ENCODE measurements at places on chromosomes 3 and 15.
A peak's percentile ranks its signal among the peaks of the same experiment; 100 is the strongest.

DNA sequence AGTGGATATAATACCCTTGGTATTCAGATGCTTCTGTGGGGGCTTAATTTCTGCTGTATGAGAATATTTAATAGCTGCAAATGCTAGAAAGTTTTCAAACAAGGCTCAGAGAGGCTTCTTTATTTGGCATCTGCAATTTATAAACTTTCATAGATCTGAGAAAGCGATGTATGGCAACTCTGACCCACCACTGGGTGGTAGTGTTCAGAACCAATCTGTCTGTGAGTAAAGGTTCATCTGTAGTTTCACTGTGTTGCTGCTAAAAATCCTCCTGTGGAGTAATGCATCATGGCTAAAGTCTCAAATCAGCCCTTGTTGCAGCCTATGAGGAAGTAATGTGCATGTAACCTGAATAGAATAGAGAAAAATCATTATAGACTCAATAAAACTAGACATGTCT, 47.4 kb downstream of the CLSTN2 start:
- no peak for DNase-seq

GRCh38 chr3:157667493-157667892, 164.3 kb upstream of the VEPH1 start:
- no peak for DNase-seq

DNA sequence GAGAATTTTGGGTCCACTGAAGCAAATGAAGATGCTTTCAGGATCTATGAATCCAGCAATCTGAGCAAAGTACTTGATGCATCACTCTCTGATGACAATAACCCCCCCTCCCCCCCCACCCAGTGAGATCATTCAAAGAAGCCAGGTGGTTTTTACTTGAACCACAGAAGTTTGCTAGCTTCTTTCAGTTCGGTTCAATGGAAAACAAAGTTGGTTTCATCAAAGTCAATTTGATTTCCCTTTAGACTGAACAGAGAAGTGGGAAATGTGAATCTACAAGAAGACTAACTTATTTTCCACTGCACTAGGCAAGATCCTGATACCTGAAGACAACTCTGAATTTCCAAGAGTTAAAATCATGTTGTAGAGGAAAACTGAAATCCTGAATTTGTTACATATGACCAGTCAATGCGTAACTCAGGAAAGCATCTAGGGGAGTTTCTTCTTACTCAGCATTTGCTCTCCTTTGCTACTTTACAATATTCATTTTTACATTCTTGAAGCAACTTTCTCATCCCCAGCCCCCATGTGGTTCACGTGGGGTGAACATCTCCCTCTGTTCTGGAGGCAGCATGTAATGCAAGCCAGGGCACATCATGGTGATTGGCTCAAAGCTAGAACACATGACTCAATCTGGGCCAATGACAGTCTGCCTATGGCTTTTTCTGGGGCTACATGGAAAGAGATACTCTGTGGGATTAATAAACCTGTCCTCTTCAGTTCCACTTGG, 572.6 kb downstream of the FOXP1 start:
- peak; percentile 85 for DNase-seq

DNA sequence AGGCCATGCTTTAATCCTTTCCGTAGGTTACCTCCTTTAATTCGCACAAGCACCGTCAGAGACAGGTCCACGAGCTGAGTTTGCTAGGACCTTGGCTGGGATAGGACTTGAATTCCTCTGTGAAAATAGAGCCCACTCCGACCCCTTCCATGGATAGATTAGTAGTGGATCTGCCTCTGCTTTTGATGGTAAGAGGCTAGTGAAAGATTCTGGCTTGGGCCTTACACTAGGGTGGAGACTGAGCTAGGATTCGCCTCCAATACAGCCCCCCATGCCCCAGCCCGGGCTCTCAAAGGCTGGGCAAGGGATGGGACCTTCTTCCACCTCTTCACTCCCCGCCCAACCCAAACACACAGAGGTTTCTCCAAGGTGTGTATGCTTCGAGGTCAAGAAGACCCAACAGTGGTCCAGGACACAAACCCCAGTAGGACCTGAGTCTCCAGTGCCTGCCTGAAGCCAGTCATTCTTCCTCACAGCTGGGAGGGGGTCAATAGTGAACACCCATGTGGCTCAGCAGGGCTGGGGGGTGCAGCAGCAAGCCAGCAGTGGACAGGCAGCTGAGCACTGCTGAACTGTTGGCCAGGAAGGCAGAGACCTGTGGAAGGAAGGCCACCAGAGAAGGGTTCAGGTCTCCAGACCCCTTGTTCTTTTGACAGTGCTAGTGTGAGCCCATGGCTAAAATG, 75.7 kb downstream of the SPSB4 start:
- no peak for DNase-seq

DNA sequence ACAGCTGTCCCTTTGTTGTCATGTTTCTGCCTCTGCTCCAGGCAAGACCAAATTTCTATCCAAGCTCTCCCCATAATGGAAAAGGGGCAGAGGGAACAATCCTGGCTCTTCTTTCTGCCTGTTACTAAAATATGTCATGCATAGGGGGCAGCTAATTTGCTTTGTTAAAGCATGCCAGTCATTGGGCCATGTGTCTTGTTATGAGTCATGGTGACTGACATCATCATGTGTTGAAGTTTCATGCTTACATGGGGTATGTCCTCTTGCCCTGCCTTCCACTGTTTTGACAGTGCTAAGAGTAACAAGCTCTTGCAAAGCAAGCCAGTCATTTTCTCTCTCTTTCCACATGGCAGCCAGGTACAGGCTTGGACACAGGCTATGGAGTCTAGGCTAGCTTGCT, 268.9 kb downstream of the GABRB3 start:
- no peak for DNase-seq

DNA sequence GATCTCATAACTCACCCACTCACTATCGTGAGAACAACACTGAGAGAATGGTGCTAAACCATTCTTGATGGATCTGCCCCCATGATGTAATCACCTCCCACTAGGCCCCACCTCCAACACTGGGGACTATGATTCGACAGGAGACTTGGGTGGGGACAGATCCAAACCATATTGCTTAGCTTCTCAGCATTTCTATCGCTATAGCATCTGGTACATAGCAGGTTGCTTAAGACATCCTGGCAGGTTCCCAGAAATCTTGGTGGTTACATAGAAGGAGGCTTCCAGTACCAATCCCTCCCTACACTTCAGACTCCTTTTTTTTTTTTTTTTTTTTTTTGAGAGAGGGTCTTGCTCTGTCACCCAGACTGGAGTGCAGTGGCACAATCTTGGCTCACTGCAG, 487.8 kb downstream of the EDEM1 start:
- DNase-seq, result no peak

GRCh38 chr3:183085634-183086390, 13.5 kb downstream of the MCCC1 start:
- peak; percentile 20 for DNase-seq

DNA sequence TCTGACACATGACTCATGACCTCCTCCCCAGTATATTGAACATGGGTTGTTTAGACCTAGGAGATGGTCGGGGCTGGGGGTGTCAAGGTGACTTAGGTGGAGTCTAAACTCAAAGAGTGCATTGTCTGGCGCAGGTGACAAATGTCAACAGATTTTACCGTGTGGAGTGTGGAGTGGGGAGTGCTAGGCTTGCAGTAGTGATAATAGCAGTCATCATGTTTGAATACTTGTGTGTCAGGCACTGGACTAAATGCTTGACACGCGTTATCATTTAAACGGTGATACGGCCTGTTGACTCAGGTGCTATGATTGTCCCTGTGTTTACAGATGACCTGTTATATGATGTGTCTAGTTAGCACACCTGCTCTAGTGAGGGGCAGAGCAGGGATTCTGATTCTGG, 30.8 kb downstream of the MUC20 start:
- no peak for DNase-seq

- no peak for DNase-seq
Measured at GRCh38 chr3:28840976-28841376, 439.9 kb upstream of the RBMS3 start.

DNA sequence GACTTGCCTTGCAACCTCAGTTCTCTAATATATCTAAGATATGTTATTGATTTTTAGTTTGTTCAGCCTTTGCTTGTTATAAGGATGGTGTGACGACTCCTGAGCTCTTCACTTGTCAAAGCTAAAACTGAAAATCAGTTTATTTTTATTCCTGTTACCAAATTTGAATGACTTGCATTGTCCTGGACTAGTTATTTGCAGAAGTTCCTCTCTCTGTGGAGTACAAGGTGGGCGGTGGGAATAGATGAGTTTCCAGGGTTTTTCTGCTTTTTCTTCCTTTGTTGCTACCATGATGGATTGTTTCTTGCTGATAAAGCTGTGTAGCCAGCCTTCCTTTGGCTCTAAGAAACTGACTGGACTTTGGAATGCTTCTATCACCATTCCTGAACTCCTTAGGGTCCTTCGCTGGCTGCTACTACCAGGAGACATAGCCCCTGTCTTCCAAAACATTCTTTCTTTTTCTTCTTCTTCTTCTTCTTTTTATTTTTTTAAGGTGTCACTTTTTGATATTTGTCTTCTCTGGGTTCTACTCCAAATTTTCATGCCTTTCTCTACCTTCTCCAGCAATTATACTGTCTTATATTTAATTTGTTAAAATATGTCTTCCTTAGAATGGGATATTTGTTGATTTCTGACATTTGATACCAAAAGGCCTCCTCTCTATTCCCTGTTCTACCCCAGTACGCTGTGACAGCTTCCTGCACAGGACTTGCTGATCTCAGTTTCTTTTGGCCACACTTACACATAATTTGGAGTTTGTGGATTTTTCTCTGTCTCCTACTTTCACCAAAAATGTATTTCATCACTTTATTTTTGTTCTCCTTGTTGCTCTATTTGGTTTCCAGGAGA, 145.1 kb upstream of the THRB start:
- DNase-seq, result no peak

GRCh38 chr15:55164284-55164683, 32.5 kb downstream of the RSL24D1 start:
- no peak for DNase-seq

DNA sequence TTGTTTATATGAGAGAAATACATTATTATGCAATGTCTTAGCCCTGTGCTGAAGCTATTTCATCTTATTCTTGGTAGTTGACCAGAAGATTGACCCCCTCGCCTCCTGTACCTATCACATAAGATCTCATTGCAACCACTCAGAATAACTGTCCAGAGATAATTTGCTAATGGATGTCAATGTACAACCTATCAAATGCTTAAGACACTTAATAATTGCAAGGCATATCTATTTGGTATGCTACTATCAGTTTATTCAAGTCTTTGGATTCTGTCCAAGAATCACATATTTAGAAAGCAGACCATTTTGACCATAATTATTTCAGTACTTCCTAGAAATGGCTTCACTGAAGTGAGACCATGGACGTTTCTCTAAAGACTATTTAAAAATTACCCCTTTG, 241.6 kb downstream of the GAP43 start:
- DNase-seq, result no peak

DNA sequence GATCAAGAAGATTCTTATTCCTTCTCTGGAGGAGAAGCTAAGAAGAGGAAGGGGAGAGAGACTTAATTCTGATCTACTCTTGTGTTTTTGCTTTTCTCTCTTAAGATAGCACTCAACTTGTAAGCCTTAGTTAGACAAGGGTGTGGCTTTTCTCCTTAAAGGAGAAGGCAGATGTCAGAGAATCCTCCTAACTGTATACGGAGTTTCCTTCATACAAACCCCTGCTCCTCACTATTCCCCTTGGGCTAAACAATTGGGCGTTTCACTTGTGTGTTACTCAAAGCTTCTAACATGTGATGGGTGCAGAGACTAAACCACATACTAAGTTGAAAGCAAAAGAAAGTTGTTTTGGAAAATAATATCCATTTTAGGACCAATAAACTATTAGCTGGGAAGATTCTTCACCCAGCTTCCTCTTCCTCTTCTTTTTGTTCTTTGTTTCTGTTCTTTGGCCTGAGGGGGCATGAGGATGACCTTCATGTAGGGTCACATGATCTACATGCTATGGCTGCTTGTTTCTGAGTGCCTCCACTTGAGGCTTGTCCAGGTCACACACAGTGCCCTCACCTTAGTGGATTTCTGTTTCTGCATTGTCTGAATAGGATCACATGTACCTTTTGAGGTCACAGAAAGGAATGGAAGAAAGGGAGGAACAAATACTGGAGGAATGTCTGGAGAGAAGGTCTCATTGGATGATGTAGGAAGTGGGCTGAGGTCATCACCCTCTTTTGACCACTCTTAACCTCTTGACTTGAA, 14.6 kb downstream of the SPINK8 start:
- DNase-seq, result no peak

- DNase-seq, result no peak
Measured at GRCh38 chr3:169554611-169555010, 108.9 kb downstream of the MECOM start.

DNA sequence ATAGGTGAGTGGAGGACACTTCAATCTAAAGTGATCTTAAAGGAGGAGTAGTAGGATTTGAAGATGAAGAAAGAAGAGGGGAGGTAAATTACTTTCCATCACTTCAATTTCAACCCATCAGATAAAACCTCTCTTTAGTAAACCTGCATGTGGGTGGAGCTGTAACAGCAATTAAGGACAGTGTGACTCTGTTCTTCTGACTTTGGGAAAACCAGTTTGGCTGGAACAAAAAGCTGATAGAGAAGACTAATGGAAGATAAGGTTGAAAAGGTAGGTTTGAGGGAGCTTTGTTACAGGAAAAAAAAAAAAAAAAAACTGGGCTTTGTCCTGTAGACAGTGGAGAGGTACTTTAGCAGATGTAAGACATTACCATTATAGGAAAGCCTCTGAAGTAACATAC, 4.5 kb upstream of the GSK3B start:
- no peak for DNase-seq

DNA sequence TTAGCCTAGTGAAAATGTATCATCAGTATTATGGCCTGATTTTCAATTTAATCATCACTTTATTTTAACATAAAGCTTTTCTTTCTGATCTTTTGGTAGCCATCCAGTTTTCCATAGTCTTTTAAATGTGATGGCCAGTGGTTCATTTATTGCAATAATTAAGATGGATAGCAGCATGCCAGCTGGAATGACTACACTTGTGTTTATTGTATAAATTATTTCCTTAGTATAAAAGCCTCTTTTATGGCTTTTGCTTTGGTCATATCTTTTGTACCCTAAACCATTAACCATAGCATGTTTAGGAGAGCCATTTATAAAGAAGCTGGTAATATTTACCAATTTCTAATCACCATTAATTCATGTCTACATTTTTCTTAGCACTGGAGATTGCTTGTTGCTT, 31.7 kb downstream of the ALCAM start:
- no peak for DNase-seq

DNA sequence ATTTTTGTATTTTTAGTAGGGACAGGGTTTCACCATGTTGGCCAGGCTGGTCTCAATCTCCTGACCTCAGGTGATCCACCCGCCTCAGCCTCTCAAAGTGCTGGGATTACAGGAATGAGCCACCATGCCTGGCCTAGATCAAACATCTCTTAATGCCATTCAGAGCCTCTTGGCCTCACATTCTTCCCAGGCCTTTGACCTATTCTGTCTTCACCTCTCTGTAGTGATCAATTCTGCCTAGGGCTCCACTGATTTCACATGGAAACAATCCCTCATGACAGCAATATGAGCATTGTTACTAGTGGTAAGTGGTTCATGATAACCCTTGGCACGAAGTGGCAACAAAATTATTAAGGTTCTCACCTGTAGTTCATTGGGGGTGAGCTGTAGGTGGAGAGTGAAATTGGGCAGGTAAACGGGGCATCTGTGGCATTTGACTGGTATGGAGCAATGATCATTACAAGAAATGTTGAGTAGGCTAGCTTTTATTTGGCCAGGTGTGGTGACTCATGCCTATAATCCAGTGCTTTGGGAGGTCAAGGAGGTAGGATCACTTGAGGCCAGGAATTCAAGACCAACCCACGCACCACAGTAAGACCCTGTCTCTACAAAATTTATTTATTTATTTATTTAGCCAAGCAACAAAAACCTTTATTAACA, 4.8 kb upstream of the ARPIN start:
- DNase-seq, result no peak

- DNase-seq, result peak; percentile 13
Measured at GRCh38 chr3:150528354-150528797, 17.9 kb downstream of the SERP1 start.

- no peak for DNase-seq
Measured at GRCh38 chr3:110343376-110343775, 728.2 kb upstream of the NECTIN3 start.
